ENCODE measurements at places on chromosomes 12 and 14. TPM values are rescaled to one million over a fixed set of nuclear protein-coding genes. Genes with fewer than 3 reads are reported as not detected.

DNA sequence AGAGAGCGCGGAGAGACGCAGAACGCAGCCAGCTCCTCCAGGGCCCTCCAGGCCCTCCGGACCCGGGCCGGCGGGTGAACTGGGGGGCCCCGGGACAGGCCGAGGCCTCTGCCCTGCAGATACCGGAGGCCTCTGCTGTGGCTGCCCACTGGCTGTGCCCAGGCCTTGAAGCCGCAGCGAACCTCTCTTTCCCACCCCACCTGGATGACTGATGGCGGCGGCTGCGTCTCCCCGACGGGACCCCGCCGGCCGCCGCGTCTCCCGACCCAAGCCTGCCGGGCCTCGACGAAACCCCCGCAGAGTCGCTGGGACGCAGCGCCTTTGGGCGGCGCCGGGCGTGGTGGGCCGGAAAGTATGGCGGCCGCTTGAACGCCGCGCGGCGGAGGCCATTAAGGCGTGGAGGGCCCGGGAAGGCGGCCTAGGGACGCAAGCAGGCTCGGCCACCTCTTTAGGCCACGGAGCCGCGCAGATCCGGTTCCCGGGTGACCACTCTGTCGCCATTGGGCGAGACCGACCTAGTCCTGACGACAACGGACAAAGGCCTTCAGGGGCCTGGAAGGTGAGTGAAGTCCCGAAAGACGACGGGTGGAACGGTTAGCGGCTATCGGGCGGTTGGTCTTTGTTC, 8.4 kb upstream of the ERGIC2 start:
- DNase-seq = no peak

- no peak for DNase-seq
Measured at GRCh38 chr14:103084021-103084919, at the start of gene LBHD2. Gene LBHD2, plus strand, starts transcription at chr14:103084210. Its CDS starts 1,803 bp downstream, at chr14:103086013.

DNA sequence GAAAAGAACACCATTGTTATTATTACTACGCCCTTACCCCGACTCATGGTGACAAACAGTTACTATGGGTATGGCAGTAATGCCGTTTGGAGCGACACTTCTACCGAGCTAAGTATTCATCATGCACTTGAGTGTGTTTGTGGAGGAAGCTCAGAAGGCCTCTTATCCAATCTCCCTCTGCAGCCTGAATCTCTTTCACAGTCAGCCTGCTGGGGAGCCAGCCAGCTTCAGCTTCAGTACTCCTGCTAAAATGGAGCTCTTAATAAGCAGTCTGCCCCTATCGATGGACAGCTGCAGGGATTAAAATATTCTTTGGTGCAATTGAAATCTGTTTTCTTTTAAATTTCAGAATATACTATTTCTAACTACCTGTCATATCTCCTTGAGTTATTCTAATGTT, 24.7 kb upstream of the ATP5MC2 start:
- no peak for DNase-seq

DNA sequence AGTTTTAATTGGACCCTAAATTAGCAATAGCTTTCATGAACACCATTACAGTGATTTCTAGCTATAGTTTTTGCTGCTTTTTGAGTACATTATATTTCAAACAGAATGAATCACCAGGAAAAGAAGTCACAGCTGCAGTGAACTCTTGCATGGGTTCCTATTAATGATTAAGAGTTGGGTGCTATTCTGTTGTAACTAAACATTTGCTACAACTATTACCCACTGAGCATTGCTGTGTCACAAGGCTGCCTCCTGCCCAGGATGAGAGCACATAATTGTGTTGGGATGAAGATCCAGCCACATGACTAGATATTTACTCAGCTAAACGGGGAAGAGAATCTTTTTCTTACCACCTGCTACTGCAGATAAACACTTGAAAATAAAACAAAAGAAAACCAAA, 152.7 kb downstream of the GXYLT1 start:
- no peak for DNase-seq

- DNase-seq = no peak
Measured at GRCh38 chr14:23577004-23577681, 1.4 kb downstream of the JPH4 start.

GRCh38 chr12:21773263-21773741, 1.2 kb downstream of the KCNJ8 start:
- no peak for DNase-seq

- DNase-seq = no peak
Measured at GRCh38 chr14:93104961-93105360, 10.8 kb downstream of the ITPK1 start.

DNA sequence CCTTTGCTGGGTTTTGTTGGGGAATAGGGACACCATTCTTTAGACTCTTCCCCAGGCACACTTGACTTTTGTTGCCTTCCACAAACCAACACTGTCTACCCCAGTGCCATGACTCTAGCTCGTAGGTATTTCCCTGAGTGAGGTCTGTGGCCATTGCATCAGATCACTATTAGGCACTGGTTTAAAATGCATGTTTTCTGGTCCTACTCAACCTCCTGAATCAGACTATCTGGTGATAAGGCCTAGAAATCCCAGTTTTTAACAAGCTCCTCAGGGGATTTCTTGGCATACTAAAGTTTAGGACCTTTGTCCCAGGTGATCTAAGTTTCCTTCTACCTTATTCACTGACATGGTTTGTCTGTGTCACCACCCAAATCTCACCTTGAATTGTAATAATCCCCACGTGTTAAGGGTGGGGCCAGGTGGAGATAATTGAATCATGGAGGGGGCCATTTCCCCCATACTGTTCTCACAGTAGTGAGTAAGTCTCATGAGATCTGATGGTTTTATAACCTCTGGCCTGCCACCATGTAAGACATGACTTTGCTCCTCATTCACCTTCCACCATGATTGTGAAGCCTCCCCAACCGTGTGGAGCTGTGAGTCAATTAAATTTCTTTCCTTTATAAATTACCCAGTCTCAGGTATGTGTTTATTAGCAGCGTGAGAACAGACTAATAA, 87.8 kb upstream of the PSMC1 start:
- no peak for DNase-seq

- no peak for DNase-seq
Measured at GRCh38 chr12:15879413-15879812, 2.8 kb upstream of the STRAP start.

DNA sequence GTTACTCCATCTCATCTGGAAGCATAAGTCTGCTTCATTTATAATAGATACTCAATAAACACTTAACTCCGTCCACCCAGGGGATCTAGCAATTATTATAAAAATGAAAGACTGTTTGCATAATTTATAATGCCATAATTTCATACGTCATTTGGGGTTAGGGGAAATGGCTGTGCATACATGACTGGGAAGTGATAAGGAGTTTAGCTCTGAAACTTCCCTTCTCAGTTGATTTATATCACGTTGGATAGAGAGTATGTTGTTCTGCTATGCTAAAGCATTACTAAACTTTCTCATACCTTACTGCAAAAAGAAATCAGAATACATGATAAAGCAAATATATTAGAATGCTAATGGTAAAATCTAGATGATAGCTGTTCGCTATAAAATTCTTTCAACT, 90.4 kb upstream of the DYNC1H1 start:
- DNase-seq = no peak

DNA sequence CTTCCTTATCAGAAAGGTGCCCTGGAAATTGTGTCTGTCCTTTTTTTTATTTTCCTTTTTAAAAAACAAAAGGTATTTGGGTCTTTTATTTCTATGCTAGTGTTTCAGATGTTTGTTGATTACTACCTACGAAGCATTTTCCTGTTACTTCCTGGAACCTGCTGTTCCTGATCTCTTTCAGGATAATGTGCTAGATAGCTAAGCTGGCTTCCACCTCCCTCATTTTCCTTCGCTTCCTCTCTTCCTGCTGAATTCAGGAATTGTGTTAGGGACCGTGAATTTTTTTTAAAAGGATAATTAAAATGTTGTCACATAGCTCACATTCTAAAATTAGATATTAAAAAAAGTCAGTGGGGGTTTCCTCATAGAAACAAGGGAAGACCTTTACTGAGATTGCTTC, 27.7 kb downstream of the TMTC2 start:
- DNase-seq = no peak

DNA sequence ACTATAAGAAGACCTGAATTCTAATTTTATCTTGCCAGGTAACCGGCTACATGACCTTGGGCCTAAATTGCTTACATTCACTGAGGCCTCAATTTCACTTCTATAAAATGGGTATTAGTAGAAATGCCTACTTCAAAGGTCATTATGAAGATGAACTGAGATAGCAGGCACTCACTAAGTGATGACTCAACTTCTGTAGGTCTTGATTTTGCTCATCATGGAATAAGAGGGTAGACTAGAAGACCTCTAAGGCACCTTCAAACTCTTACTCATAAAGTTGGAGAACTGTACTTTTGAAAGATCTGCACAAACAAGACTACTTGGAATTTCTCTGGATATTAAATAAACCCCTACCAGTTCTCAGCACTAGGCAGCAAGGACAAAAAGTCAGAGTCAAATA, 39.3 kb upstream of the FRMD6 start:
- DNase-seq = no peak

DNA sequence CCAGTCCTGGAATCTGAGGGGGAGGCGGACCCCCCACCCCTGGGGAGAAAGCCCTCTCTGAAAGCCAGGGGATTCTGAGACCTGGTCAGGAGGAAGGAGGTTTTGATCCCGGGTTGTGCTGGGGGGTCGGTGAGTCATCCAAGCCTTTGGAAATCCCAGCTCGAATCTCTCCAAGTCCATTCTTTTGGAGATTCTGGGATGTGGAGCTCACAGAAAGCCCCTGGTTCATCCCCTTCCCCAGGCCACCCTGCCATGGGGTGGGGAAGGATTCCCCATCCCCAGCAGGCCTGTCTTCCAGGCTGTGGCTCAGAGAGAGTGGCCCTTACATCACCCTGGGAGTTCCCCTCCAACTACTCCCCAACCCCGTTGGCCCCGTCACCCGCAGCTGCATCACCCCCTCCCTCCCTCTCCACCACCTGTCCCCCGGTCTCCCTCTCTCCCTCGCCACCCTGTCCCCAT, 14.3 kb downstream of the EXOC3L4 start:
- no peak for DNase-seq

- no peak for DNase-seq
Measured at GRCh38 chr12:7985802-7986418, 46.6 kb upstream of the FOXJ2 start.

DNA sequence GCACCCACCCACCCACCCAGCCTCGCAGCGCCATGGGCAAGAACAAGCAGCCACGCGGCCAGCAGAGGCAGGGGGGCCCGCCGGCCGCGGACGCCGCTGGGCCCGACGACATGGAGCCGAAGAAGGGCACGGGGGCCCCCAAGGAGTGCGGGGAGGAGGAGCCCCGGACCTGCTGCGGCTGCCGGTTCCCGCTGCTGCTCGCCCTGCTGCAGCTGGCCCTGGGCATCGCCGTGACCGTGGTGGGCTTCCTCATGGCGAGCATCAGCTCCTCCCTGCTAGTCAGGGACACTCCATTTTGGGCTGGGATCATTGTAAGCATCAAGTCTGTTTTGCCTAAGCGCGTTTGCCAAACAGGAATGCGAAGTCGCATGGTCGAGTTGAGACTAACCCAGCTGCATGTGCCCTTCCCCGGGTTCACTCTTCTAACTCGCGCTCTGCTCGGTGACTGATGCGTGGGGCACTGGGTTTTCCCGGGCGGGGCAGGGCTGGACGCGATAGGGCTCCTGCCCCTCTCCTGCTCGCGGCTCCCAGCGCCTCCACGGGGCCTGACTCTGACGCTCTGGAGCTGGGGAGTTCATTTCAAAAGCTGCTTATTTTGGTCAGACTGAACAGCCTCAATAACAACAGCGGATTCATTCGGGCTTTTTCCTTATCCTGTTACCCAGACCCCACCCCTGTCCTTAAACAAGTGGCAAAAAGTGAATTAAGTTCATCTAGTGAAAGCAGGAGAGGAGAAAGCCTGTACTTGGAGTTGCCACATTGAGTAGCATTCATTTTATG, 458 bp downstream of the SSPN start:
- no peak for DNase-seq

DNA sequence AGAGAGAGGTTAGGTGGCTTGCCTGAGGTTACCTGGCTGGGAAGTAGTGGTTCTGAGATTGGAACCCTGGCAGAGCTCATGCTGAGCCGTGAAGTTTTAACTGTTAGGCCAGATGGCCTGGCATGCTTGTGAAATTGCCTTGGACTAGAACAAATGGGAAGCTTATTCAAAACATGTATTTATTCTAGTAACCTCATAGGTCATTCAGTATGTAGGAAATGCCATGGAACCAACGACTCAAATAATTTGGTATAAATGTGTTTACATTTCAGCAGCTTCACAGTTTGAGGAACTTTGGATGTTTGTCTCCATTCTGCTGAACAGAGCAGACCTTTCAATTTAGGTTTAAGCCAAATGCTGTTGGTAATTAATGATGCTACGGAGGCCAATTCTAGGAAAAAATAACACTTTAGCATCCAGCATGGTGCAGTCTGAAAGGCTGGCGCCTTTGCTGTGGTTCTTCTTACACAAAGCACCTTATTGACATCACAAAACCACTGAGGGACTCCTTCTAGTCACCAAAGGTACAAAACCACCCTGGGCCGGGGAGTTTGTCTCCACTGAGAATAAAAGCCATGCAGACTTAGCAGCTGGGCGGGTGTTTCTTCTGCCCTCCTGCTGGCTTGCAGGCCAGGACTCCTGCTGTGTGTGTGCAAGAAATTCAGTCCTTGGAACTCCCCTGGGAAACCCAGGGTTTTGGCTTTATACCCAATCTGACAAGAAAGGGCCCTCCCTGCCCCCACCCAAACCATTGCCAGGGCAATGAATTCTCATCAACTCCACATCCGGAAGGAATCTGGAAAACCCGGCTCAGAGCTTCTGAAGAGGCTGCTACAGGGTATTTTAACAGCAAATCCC, 64.2 kb downstream of the ELK3 start:
- DNase-seq = no peak

- DNase-seq = no peak
Measured at GRCh38 chr12:108237272-108237671, 101.8 kb downstream of the CMKLR1 start.

DNA sequence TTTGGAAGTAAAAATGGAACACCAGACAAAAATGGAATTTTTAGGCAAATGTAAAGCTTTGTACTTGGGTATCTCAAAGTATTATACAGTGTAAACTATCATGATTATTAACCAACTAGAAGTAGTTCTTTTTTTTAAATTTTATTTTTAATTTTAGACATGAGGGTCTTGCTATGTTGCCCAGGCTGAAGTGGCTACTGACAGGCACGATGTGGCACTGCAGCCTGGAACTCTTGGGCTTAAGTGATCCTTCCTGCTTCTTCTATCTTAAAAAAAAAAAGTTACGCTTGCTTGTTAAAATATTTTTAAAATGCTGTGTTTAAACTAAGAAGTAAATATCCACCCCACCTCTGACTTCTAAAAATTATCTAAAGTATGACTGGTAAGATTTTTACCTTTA, 1.9 kb upstream of the FUT8 start:
- DNase-seq = no peak

Gene WDHD1
- 2.0 TPM for total RNA-seq

Gene TAS2R10
- total RNA-seq = 0.88 TPM

Gene TNS2
- 444 TPM for total RNA-seq

Gene KLRF1
- not detected for total RNA-seq

Gene TEDC1
- total RNA-seq = 11.8 TPM

Measured in omental fat pad (tissue), 4 donors.